M059J (cell line): ENCODE measurements at places on chromosomes 6 and 20.

DNA sequence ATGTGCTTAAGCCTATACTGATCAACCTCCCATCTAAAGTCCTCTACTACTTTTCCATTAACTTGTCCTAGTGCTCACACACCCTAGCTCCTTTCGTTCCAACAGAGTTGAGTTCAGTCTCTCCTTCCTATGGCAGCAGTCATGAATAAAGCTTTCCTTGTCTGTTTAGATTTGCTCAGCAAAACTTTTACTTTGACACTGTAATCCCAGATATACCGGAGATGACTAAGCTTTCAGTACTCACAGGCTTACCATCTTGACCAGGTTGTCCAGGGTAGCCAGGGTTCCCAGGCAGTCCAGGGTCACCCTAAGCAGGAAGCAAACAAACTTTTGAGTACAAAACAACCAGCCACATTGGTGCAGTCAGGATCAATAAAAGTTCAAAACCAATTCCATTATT, 90.7 kb downstream of the COL21A1 start:
- DNase-seq: peak; percentile 87

DNA sequence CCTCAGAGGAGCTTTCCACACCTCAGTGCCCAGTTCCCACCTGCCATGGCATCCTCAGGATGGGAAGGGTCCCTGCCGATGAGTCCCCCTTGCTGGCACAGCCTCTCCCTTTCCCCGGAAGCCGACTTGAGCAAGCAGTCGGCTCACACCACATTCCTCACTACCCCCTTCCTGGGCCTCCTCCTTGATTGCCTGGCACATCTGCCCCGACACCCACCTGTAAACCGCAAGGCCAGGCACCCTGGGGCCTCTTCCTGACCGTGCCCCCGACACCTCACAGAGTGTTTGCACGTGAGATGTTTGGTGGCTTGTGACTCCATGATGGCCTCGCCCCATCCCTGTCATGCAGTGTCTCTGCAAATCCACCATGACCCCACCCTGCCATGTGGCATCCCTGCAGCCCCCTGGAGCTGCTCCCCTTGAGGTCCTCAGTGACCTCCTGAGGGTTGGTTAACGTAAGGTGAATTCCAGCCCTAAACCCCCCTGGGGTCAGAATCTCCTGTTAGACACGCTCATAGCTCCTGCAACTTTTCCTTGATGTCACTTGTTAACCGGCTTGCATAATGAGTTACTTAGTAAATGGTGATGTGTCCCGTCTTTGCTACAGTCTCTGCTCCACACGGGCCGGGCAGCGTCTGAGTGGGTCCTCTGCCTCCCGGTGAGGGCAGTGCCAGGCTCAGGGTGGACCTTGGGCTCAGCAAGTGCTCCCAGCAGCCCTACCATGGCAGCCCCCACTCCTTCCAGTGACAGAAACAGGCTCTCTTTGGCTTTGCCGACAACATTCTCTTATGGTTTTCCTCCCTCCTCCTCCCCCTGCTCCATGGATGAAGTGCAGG, 115.9 kb upstream of the FRMD1 start:
- no peak for DNase-seq

GRCh38 chr20:1685304-1686052, 27.9 kb upstream of the SIRPG start:
- no peak for DNase-seq

- peak; percentile 99 for DNase-seq
Measured at GRCh38 chr6:2989332-2990247, 10.1 kb upstream of the NQO2 start.

DNA sequence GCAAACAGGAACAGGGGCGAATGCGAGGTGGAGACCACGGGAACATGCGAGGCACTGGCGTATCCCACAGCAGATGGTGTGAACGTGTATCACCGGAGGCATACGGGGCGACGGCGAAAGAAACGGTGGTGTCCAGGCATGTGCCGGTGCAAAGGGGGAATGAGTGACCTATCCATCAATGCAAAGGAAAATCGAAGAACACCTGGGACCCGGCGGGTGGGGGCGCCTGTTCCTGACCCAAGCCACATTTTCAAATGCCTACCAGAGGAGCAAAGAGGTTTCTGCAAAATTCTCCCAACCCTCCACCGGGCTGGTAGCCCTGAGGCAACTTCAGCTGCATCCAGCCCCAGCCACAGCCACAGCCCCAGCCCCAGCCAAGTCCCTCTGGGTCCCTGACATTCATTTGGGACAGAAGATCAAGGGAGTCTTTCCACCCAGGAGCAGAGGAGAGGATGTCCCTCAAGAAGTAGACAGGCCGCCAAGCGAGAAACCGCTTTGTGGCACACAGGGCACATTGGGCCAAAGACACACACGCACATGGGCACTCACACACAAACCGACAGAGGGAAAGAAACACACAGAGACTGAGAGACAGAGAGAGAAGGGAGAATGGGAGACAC, 164.0 kb upstream of the ZNF337 start:
- peak; percentile 47 for DNase-seq

- no peak for DNase-seq
Measured at GRCh38 chr6:96162711-96163120, 146.9 kb downstream of the FUT9 start.

DNA sequence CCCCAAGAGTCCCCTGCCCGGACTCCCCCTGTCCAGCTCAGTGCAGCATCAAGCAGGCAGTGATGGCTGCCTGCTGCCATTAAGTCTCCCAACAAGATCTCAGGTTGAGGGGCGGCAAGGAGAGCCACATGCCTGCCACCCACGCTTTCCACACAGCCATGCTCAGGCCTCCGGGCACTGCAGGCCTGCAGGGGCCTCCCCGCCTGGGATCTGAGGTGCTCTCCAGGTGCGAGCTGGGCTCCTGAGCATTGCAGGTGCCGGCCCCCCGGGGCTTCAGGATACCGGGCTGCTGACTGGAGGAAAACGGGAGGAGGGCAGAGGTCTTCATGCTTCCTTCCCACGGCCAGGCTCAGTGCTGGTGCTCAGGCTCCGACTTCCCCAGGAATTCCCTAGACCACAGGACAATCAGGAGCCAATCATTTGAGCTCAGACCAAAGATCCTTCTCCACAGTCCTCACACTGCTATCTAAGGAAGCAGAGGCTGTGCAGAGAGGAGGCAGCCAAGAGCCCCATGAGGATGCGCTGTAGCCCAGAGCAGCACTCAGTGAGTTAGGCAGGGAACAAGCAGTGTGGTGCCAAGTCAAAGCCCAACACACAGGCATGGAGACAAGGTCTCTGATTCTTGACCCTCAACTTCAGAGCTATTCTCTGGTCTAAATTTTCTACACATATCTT, 52.7 kb downstream of the PYGB start:
- peak; percentile 61 for DNase-seq

DNA sequence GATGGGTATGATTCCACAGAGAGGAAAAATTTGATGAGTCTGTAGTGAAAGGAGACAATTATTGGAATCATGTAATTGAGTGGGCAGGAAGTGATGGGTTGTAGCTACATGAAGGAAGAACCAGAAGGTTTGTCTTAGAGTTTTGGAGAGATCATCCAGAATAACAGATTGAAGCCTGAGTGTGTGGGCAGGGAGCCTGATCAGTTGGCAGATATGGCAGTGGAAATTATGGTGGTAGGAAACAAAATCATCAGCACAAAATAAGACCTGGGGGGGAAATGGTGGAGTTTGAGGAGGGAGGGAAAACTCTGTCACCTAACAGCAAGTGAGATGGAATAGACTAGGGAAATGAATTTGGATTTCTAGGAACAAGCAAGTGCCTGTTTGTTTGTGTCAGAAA, 606.6 kb upstream of the MAP3K7 start:
- no peak for DNase-seq

DNA sequence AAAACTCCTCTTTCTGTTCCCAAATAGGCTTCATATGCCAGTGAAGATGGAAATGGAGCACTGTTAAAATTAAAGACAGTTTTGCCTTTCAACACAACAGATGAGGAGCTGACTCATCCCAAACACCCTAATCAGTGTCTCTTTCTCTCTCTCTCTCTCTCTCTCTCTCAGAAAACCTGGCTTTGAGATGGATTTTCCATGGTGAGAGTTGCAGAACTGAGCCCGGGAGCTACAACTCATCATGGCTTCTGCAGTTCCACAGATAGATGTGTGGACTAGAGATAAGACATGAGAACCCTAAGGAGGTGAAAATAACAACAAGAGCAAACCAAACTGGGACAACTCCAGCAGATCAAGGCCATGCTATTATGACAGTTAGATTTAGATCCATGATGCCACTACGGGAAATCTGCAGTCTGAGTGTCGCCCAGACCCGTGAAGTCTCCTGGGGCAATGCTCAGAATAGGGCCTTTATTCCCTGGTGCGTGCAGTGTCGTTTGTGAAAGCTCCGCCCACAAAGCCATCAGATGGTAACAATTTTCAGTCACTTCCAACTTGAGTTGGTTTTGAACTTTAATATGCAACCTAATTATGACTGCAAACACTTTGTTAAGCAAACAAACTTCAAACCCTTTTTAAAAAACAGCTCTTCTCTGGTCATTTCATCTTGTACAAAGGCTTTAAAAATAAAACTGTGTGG, 338.2 kb upstream of the PREP start:
- peak; percentile 8 for DNase-seq

- no peak for DNase-seq
Measured at GRCh38 chr20:14523090-14523489, 185.7 kb upstream of the FLRT3 start.

DNA sequence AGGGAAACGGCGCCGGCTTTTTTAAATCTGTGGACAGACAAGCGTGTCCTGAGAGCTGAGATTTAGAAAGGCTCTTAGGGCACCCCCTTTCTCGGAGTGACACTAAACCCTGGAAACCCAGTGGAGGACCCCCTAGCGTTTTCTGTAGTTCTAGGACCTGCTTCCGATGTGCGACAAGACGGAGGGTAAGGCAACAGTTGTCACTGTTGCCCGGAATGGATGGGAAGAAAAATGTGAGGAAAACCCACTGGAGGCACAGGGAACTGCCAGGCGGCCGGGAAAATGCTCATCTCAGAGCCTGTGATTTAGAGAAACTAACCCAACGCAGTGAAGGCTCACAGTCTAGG, 551 bp upstream of the ATP5F1E start:
- peak; percentile 74 for DNase-seq

DNA sequence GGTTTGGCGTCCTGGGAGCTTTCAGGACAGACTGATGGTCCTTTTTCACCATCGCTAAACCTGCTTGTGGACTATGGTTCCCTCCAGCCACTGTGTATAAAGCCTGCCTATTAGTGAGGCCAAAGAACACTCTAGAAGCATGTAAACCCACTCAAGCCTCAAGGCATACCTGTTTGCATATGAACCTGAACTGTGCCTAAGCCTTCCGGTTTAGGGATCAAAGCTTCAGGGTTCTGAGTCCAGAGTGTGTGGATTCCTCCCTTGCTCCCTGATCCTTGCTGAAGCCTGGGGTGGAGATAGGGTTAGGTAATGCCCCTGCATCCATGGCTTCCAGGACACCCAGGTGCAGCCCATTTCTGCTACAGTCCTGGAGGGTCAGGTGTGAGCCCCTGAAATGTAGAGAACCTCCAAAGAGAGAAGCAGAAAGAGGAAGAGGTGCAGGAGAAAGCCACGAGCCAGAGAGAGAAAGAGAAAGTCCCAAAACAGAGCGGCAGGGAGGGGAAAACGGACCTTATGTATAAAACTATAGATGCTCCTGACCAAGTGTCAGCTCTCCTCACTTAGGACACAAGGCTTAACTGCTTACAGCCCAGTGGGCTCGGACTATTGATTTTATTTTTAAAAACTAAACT, 93.3 kb downstream of the SCML4 start:
- no peak for DNase-seq

- no peak for DNase-seq
Measured at GRCh38 chr20:47490795-47491194, 10.9 kb upstream of the NCOA3 start.

DNA sequence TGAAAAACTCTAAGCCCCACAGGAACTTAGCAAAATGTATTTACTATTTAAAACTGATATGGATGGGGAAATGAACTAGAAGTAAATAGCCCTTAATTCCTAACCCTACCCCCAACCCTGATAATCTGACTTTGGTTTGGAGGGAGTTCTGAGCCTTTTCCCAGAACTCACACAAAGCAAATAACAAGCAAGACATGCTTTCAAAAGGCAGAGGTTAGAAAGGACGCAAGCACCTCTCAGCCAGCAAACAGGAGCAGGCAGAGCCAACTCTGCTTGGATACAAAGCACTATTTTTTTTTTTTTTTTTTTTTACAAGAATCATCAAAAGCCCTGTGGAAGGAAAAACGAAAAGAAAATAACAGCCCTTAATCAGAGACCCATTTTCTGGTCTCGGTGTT, 58.7 kb downstream of the SLC22A23 start:
- DNase-seq: no peak

GRCh38 chr20:36154700-36155628, at the start of gene EPB41L1:
TSS of gene EPB41L1 (plus strand) at chr20:36154740. CDS start at chr20:36173778, 19,038 bp downstream.
- DNase-seq: no peak

DNA sequence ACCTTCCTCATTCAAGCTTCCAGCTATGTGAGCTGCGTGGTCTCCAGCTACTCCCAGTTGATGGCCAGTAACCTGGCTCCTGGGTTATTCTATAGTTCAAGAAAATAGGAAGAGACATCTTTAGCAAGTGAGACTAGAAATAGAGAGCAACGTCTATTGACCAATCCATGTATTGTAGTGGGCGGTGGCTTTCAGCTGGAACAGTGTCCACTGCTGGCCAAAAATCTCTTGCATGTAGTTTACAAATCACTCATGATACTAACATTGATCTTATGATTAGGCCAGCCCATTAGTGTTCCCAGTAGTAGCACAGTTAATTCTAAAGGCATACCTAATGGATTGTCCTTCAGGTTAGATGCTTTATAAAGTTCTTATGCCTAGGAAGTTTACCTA, 58.9 kb upstream of the SCP2D1 start:
- no peak for DNase-seq
